Fibroblast of skin of right biceps (primary cell): ENCODE measurements at places on chromosomes 13 and 19.

DNA sequence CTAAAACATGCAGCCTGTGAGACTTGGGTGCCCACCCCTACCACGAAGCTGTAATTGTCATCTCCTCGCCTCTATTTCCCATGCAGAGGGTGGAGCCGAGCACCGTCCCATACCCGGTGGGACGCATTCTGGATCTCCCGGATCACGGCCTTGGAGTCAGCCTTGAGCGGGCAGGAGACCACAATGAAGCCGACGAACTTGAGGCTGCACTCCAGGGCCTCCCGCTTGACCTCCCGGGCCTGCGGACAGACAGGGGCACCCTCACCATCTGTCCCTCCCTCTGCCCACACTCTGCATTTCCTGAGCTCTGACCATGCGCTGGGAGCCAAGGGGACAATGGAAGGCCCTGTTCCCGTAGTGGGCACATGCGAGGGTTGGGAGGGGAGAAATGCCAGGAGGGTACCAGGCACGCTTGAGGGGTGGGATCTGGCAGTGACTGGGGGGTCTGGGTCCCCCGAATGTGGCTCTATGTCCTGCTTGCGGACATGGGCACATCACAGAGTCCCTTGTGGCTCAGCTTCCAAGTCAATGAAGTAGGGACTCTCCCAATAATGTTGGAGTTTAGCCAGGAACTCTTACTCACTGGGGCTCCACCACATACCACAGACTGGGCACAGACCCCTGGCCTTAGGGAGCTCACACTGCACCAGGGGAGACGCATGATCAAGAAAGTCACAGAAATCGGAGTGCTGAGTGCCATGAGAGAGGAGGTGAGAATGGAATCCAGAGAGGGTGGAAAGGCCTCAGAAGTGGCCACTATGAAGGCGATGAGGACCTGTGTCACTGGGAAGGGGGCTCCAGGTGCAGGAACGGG is 9.2 kb upstream of the GMIP start:
- DNase-seq = no peak

DNA sequence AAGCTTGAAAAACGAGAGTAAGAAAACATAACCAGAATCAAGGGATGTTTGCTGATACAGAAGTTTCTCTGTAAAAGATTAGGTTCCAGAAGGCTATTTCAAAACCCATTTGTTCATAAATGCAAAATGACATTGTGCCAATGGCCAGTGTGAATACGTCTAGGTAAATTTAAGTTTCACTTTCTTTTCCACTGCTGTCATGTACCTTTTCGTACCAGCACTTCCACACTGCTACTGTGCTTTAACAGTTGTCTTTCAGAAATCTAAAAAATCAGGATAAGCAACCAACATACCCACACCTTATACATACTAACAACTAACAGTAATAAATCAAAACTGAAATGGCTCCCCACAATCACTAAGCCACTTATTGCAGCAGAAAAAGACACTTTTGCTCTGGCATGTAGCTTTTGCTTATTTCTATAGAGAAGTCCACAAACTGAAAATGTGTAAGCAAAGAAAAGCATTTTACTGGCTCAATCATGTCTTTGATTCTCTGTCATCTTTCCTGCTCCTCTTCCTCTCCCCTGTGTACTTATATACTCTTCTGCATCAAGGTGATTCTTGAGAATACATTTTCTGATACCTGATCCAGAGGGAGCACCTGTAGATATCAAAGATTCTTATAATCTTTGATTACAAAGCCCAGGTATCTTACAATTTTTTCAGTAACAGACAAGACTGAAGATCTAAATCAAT is 34.3 kb downstream of the ELF1 start:
- DNase-seq = no peak

- no peak for DNase-seq
Measured at GRCh38 chr19:12453495-12453894, 12.7 kb upstream of the ZNF443 start.

- peak; percentile 29 for DNase-seq
Measured at GRCh38 chr19:13748169-13748828, 16.0 kb upstream of the MRI1 start.

DNA sequence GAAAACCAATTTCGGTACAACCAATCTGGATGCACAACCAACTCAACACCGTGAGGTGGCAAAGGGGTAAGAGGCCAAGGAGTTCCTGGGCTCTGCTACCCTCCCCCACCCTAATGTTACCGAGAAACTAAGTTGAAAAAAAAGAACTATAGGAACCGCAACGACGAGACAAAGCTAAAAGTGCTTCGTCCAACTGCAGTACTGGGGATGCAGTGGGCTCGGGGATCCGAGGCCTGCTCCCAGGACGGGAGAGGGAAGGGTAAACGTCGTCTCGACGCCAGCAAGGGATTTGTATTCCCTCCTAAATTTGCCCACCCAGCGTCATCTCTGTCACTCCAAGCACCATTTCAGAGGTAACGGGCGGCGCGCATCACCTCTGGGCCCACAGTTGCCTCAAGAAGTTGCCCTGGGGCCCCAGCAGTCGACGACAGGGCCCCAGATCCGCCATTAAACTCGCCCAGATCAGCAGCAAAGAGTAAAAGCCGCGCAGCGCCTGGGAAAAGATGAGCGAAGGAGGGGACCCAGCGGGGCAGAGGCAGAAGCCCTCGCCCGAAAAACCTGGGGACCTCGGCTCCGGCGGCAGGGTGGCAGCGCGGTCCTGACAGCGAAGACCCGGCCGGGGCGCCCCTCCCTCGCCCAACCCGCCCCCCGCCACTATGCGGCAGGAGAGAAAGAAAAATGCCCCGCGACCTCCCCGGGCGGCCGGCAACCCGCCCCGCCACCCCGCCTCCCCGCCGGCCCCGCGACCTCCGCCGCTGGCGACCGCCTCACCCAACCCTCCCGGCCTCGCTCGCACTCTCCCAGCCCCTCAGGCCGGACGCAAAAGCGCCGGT is 752 bp downstream of the ZMYM5 start:
- DNase-seq = peak; percentile 36

DNA sequence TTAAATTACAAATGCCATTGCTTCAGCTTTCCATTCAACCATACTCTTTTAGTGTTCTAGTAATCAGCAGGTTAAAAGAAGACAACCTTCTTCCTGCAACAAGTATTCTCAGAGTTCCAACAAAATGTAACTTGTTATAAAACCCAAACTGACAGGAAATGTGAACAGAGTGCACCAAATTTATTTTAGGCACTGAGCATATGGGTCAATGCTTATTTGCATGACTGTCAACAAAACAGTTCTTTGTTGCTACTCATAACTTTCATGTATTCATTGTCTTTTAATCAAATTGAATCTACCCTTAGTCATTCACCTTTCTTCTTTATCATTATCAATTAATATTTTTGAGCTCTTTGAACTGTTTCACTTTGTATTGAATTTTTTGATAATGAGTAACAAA is 554.1 kb downstream of the DACH1 start:
- no peak for DNase-seq

DNA sequence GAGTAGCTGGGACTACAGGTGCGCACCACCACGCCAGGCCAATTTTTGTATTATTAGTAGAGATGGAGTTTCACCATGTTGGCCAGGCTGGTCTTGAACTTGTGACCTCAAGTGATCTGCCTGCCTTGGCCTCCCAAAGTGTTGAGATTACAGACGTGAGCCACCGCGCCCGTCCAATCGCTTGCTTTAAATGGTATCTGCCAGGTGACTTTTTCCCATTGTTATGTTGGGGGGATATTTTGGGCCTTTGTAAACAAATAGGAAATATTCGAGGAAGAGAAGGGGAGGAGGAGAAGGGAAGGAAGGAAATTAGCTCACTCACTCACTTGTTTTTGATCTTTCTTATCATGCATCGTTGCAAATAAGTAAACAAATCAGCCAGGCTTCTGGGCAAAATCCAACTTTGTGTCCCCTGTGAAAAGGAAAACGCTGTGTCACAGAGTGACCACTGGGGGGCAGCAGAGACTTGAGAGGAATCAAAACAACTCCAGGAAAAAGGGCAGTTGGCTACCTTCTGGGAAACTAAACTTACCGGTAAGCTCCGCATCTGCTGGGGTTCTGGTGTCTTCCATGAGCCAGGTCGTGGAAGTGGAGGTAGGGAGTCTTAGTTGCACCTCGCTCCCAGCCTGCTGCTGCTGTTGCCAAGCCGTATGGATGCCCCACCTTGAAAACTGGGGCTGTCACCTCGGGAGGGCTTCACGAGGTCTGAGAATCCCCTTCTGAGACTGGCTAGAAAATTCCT is 9.3 kb upstream of the RANBP3 start:
- peak; percentile 68 for DNase-seq

DNA sequence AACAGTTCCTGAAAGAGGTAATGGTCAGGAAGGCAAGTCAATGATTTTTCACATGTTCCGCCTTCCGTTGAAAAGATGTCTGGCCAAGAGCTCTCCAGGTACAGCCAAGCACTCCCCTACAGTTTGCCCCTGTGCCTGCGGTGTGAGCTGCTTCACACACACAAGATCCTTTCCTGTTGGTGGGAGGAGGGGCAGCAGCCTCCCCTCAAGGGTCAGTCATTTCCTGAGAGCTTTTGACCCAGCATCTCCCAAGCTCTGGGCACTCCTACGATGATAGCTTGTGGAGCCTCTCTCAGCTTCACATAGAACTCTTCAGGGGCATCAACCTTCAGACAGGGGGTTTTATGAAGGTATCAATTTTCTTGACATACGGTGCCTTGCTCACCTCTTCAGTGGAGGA is 86.9 kb downstream of the DOCK9 start:
- DNase-seq = no peak
